ENCODE measurements at places on chromosomes 4 and X. TPM values are rescaled to one million over a fixed set of nuclear protein-coding genes. Genes with fewer than 3 reads are reported as not detected.
A peak's percentile ranks its signal among the peaks of the same experiment; 100 is the strongest.

DNA sequence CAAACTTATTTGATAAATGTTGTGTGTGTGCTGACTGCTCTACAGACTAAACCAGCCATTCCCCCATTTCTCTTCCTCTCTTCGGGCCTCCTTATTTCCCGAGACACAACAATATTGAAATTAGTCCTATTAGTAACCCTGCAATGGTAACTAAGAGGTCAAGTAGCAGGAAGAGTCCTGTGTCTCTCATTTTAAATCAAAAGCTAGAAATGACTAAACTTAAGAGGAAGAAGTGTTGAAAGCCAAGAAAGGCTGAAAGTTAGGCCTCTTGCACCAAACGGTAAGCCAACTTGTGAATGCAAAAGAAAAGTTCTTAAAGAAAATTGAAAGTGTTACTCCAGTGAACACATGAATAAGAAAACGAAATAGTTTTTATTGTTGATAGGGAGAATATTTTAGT, 357.8 kb upstream of the SLC7A11 start:
- H3K4me3 ChIP-seq: no peak overlapping the region
- no peak for DNase-seq
- H3K27ac ChIP-seq: no peak overlapping the region
- no peaks in the 10 kb centered on the region for H3K27me3 ChIP-seq
- peaks cover 23% of the 10 kb centered on the region for H3K4me1 ChIP-seq
- H3K36me3 ChIP-seq: no peaks in the 10 kb centered on the region

DNA sequence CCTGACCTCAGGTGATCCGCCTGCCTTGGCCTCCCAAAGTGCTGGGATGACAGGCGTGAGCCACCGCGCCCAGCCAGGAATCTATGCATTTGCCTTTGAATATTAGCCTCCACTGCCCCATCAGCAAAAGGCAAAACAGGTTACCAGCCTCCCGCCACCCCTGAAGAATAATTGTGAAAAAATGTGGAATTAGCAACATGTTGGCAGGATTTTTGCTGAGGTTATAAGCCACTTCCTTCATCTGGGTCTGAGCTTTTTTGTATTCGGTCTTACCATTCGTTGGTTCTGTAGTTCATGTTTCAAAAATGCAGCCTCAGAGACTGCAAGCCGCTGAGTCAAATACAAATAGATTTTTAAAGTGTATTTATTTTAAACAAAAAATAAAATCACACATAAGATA, 44.2 kb upstream of the SHOX start:
- no peak for DNase-seq
- H3K36me3 ChIP-seq: no peaks in the 10 kb centered on the region
- H3K27ac ChIP-seq: no peak overlapping the region
- H3K4me3 ChIP-seq: no peak overlapping the region
- H3K27me3 ChIP-seq: no peaks in the 10 kb centered on the region

DNA sequence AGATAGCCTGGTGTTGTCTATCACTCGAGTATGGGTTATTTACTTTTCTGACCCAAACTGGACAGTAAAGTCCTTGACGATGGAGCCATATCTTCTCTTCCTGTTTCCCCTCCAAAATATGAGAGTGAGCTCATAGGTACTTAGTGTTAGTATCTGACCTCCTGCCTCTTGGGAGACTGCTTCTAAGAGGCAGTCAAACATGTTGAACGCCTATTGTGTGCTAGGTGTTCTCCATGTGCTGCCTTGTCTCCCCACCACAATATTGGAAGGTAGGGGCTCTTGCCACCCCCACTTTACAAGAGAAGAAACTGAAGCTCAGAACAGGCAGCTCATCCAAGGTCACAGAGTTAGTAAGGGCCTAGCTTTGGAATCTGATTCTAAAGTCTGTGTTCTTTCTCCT, 8.3 kb downstream of the EFNB1 start:
- no peak overlapping the region for H3K27ac ChIP-seq
- no peak for DNase-seq
- H3K4me1 ChIP-seq: peaks cover under 1% of the 10 kb centered on the region
- no peak overlapping the region for H3K4me3 ChIP-seq
- no peaks in the 10 kb centered on the region for H3K27me3 ChIP-seq
- H3K36me3 ChIP-seq: peaks cover 12% of the 10 kb centered on the region

- DNase-seq: peak; percentile 54
- peaks cover 1% of the 10 kb centered on the region for H3K27me3 ChIP-seq
- H3K4me1 ChIP-seq: no peaks in the 10 kb centered on the region
- H3K36me3 ChIP-seq: no peaks in the 10 kb centered on the region
- no peak overlapping the region for H3K4me3 ChIP-seq
Observed at GRCh38 chrX:1246816-1247215, 21.8 kb upstream of the CSF2RA start.

GRCh38 chr4:7398788-7399439, 35.8 kb downstream of the PSAPL1 start:
- no peak overlapping the region for H3K27ac ChIP-seq
- H3K27me3 ChIP-seq: no peaks in the 10 kb centered on the region
- DNase-seq: no peak

The AMER1 gene
- polyA plus RNA-seq: 3.3 TPM

DNA sequence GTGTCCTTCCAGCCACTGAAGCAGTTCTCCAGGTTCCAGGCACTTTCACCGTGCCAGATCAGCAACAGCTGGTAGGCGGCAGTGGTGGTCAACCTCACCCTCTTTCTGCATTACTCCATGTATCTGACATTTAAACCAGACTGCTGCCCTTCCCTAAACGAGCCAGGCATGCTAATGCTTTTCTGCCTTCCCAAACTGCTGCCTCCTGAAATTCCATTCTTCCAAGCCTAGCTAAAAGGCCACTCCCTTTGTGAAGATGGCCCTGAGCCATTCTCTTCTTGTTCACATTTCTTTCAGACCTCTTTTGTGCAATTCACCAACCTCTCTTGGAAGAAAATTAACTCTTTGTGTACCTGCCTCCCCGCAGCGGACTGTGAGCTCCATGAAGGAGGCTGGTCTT, 73.7 kb downstream of the CHST7 start:
- H3K36me3 ChIP-seq: no peaks in the 10 kb centered on the region
- H3K4me3 ChIP-seq: no peak overlapping the region
- H3K27ac ChIP-seq: no peak overlapping the region
- H3K4me1 ChIP-seq: no peaks in the 10 kb centered on the region
- DNase-seq: no peak

- no peak overlapping the region for H3K4me3 ChIP-seq
- H3K4me1 ChIP-seq: peaks cover 12% of the 10 kb centered on the region
- H3K27me3 ChIP-seq: peaks cover 5% of the 10 kb centered on the region
- H3K36me3 ChIP-seq: no peaks in the 10 kb centered on the region
- no peak overlapping the region for H3K27ac ChIP-seq
Observed at GRCh38 chr4:24802648-24803047, 7.3 kb downstream of the SOD3 start.

The SPANXC gene
- polyA plus RNA-seq: not detected

- no peaks in the 10 kb centered on the region for H3K4me1 ChIP-seq
- no peak for DNase-seq
- no peak overlapping the region for H3K4me3 ChIP-seq
- H3K27ac ChIP-seq: no peak overlapping the region
- no peaks in the 10 kb centered on the region for H3K36me3 ChIP-seq
Observed at GRCh38 chr4:25246680-25247611, 13.1 kb downstream of the PI4K2B start.

Data from psoas muscle (tissue), 8 donors.